ENCODE measurements at places on chromosomes 4 and X. TPM values are rescaled to one million over a fixed set of nuclear protein-coding genes. Genes with fewer than 3 reads are reported as not detected.
A peak's percentile ranks its signal among the peaks of the same experiment; 100 is the strongest.

CABS1 gene
- not detected for total RNA-seq

UGT2B17 gene
- not detected for total RNA-seq

FGFR3 gene
- total RNA-seq = 10.8 TPM

COX7B2 gene
- not detected for total RNA-seq

HMX1 gene
- not detected for total RNA-seq

RGN gene
- total RNA-seq = 4.1 TPM

- no peaks in the 10 kb centered on the region for H3K27me3 ChIP-seq
- no peak overlapping the region for H3K27ac ChIP-seq
- H3K4me1 ChIP-seq = no peaks in the 10 kb centered on the region
- no peak for DNase-seq
- no peaks in the 10 kb centered on the region for H3K36me3 ChIP-seq
Observed at GRCh38 chrX:13252726-13253125, 67.1 kb downstream of the ATXN3L start.

- no peak overlapping the region for H3K4me3 ChIP-seq
- no peaks in the 10 kb centered on the region for H3K4me1 ChIP-seq
- no peak for DNase-seq
- H3K27me3 ChIP-seq = peaks cover 18% of the 10 kb centered on the region
Observed at GRCh38 chrX:1164322-1165288, 47.8 kb downstream of the CRLF2 start.

DNA sequence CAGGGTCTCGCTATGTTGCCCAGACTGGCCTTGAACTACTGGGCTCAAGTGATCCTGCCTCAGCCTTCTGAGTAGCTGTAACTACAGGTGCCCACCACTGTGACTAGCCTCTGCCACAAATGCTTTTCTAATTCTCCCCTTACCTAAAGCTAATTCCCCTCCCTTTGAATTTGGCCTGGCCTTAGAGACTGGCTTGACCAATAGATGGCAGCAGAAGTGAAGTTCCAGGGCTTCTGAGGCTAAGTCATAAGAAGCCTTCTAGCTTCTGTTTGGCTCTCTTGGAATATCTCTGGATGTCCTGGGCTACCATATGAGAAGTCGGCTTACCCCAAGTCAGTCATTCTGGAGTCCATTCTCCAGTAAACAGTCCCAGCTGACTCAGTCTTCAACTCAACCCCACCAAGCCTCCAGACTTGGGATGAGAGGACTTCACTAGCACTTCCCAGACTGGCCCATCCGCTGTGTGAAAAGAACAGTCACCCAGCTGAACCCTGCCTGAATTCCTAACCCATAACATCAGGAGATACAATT lies 61.0 kb downstream of the HPRT1 start:
- no peaks in the 10 kb centered on the region for H3K27me3 ChIP-seq
- H3K4me1 ChIP-seq = no peaks in the 10 kb centered on the region
- H3K27ac ChIP-seq = no peak overlapping the region
- DNase-seq = no peak

- peaks cover 14% of the 10 kb centered on the region for H3K36me3 ChIP-seq
- no peak overlapping the region for H3K27ac ChIP-seq
- H3K4me3 ChIP-seq = no peak overlapping the region
- H3K4me1 ChIP-seq = no peaks in the 10 kb centered on the region
- H3K27me3 ChIP-seq = no peaks in the 10 kb centered on the region
- no peak for DNase-seq
Observed at GRCh38 chrX:134377537-134377936, 82.4 kb upstream of the HPRT1 start.

DNA sequence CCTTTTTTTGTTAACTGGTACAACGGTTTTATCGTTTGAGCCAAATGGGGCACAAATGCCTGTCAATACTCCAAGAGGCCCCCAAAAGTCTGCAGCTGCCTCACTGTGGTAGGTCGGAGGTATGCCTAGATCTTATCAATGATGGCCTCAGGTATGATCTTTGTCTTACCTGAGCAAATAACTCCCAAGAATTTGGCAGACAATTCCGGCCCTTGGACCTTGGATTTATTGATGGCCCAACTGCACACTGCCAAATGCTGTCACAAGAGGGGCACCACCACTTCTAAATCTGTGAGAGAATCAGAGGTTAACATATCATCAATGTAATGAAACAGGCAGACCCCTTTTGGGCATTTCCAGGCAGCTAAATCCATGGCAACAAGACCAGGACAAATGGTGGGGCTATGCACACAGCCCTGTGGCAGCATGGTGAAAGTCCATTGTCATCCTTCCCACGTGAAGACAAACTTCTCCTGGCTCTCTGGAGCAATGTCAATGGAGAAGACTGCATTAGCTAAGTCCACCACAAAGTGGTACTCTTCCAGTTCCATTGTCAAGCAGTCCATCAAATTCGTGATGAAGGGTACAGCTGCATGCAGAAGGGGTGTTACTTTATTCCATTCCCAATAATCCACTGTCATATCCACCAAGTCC lies 28.6 kb downstream of the CXCL13 start:
- H3K4me3 ChIP-seq = no peak overlapping the region
- no peaks in the 10 kb centered on the region for H3K4me1 ChIP-seq
- no peak overlapping the region for H3K27ac ChIP-seq
- DNase-seq = no peak
- no peaks in the 10 kb centered on the region for H3K27me3 ChIP-seq

GRCh38 chr4:187289371-187289770 lies 565.7 kb upstream of the FAT1 start:
- no peaks in the 10 kb centered on the region for H3K36me3 ChIP-seq
- no peak for DNase-seq
- no peak overlapping the region for H3K4me3 ChIP-seq
- no peaks in the 10 kb centered on the region for H3K4me1 ChIP-seq
- H3K27ac ChIP-seq = no peak overlapping the region
- no peaks in the 10 kb centered on the region for H3K27me3 ChIP-seq

- no peak for DNase-seq
- peak overlapping the region; percentile 88 for H3K27ac ChIP-seq
- H3K4me1 ChIP-seq = peaks cover 66% of the 10 kb centered on the region
- no peaks in the 10 kb centered on the region for H3K36me3 ChIP-seq
- H3K4me3 ChIP-seq = no peak overlapping the region
- no peaks in the 10 kb centered on the region for H3K27me3 ChIP-seq
Observed at GRCh38 chr4:184395971-184396391, 78.4 kb downstream of the IRF2 start.

- no peaks in the 10 kb centered on the region for H3K27me3 ChIP-seq
- no peak for DNase-seq
- H3K27ac ChIP-seq = no peak overlapping the region
- H3K4me1 ChIP-seq = peaks cover 2% of the 10 kb centered on the region
- no peak overlapping the region for H3K4me3 ChIP-seq
Observed at GRCh38 chr4:113699772-113700171, 61.8 kb downstream of the CAMK2D start.

DNA sequence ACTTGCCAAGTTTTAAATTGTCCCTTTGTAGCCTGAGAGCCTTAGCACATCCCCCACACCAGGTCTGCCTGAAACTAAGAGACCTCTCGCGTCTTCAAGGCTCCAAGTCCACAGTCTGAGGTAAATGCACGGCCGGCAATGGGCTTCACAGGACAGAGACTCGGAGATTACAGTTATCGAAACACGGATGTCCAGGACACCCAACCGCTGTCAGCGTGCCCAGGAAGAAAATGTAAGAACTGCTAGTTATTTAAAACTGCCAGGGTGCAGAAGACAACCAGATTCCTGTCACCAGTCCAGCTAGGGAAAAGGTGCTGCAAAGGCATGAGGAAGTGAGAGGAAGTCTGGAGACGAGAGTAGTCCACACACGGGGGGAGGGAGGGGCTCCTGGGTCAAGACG lies 28.9 kb downstream of the ZNF827 start:
- peak overlapping the region; percentile 24 for H3K27ac ChIP-seq
- no peaks in the 10 kb centered on the region for H3K4me1 ChIP-seq
- no peak for DNase-seq
- H3K4me3 ChIP-seq = peak overlapping the region; percentile 20

GRCh38 chrX:139720136-139720535 lies 12.2 kb upstream of the MCF2 start:
- no peaks in the 10 kb centered on the region for H3K36me3 ChIP-seq
- no peak for DNase-seq
- H3K27me3 ChIP-seq = no peaks in the 10 kb centered on the region
- H3K4me3 ChIP-seq = no peak overlapping the region
- H3K4me1 ChIP-seq = no peaks in the 10 kb centered on the region

DNA sequence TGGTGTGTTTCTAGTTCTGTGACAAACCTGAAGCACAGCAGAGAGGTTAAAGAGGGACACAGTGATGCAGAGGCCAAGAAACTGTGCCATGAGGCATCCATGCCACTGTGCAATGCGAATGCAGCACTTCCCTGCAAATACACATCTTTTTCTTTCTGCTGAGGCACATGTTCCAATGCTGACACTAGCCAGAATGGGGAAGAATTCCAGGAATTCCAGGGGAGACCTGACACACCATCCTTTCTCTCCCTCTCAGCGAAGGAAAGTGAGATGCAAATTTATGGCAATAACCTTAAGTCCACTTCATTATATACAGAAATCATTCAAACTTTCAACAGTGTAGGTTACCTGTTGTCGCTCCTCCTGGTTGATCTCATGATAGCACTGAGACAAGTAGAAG lies 204.8 kb downstream of the LDB2 start:
- no peaks in the 10 kb centered on the region for H3K36me3 ChIP-seq

DNA sequence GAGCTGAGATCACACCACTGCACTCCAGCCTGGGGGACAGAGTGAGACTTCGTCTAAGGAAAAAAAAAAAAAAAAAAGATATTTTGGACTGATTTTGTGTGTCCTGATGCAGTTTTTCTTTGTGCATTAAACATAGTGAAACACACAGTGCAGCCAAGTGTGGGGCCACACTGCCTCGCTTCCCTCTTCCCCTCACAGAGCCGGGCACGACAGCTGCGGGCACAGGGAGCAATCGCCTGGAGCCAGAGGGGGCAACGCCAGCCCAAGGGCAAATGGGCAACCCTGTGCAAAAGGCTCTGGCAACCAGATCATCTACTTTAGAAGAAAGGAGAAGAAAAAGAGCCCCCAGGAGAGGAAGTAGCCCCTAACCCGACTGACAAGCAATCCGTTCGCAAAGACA lies 13.5 kb upstream of the CCNQ start:
- no peak overlapping the region for H3K4me3 ChIP-seq
- H3K4me1 ChIP-seq = peaks cover 6% of the 10 kb centered on the region
- H3K27me3 ChIP-seq = no peaks in the 10 kb centered on the region
- DNase-seq = no peak
- H3K27ac ChIP-seq = no peak overlapping the region

DNA sequence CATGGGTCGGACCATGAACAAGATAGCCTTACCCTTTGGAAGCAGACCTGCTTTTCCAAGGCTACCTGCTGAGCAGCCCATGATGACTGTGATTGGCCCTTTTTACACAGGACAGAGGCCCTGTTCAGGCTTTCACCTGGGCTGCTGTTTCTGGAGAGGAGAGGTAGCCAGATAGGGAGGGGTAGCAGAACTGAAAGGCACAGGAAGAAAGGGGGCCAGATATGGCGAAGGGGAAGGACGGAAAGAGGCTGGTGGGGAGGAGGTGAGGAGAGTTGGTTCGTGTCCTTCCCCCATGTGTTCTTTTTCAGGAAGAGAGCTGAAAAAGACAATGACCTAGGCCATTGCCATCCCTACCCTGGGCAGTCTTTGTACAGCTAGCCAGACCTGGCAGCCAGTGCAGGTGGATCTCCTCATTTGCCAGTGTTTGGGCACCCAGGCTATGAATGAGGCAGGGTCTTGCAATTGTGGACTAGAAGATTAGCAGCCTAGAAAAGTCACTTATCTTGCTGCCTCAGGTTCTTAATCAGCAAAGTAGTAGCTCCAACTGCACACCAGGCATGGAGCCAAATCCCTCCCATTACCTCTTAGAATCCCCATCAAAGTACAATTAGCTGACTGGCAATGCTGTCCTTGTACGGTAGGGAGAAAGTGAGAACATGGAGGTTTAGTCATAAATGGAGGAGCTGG lies 139.6 kb downstream of the AMMECR1 start:
- no peak for DNase-seq
- no peak overlapping the region for H3K27ac ChIP-seq
- no peak overlapping the region for H3K4me3 ChIP-seq
- H3K36me3 ChIP-seq = no peaks in the 10 kb centered on the region

GRCh38 chrX:118000518-118000917 lies 116.1 kb downstream of the KLHL13 start:
- H3K27me3 ChIP-seq = no peaks in the 10 kb centered on the region
- no peak overlapping the region for H3K4me3 ChIP-seq
- H3K27ac ChIP-seq = no peak overlapping the region
- no peak for DNase-seq
- no peaks in the 10 kb centered on the region for H3K4me1 ChIP-seq

DNA sequence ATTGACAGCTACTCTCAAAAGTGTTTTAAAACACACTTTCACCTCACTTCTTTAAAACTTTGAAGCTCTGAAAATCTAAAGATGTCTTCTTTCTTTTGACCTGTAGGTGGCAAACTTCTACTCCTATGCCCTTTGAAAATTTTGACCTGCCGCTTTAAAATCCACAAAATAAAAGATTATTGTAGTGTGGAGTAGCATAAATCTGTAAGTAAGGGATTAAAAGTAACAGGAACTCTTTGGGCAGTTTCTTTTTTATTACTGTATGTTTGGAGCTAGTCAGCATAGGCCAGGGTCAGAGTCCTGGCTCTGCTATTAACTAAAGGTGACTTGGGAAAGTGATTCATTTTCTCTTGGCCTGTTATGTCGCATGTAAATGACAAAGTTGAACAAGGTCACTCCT lies 25.5 kb downstream of the BBS12 start:
- H3K27me3 ChIP-seq = no peaks in the 10 kb centered on the region
- H3K36me3 ChIP-seq = no peaks in the 10 kb centered on the region
- H3K4me3 ChIP-seq = no peak overlapping the region
- no peaks in the 10 kb centered on the region for H3K4me1 ChIP-seq
- H3K27ac ChIP-seq = no peak overlapping the region

DNA sequence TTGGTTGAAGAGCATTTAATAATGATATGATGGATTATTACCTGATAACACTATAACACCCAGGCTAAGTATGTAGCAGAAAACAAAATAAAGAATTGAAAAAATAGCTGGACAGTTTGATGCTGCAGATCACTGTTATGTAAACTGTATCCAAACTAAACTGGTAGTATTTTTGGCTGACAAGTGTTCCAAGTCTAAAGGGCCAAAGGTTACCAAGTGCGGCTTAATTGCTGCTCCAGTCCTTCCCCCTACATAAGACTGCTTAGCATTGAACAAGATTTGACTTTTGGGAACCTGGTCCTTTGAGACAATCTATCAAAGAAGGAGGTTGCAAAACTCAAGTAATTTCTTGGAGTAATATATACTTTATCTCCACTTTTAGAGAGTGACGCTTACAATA lies 249.6 kb downstream of the CAMK2D start:
- H3K36me3 ChIP-seq = peaks cover 27% of the 10 kb centered on the region
- H3K4me1 ChIP-seq = no peaks in the 10 kb centered on the region
- H3K4me3 ChIP-seq = no peak overlapping the region

DNA sequence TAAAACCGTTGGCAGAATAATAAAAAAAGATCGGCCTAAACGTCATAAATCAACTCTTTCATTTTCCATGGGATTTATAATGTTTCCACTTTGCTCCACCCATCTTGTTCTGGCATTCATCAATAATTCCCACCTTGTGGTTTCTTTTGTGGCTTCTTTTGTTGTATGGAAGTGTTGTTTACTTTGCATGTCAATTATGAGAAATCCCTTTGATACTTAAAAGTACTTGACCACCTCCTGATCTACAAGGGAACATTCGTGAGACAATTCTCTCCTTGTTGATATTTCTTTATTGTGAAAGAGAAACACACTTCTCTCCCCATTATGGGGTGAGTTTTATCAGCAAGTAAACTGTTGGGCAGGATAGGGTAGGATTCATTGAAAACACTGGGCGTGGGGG lies 2.8 kb downstream of the AMELX start:
- H3K27me3 ChIP-seq = no peaks in the 10 kb centered on the region
- DNase-seq = no peak
- no peak overlapping the region for H3K4me3 ChIP-seq
- H3K4me1 ChIP-seq = no peaks in the 10 kb centered on the region

- no peaks in the 10 kb centered on the region for H3K4me1 ChIP-seq
- H3K4me3 ChIP-seq = no peak overlapping the region
- H3K27ac ChIP-seq = no peak overlapping the region
- no peak for DNase-seq
- H3K36me3 ChIP-seq = no peaks in the 10 kb centered on the region
Observed at GRCh38 chr4:845836-846251, 19.9 kb upstream of the CPLX1 start.
